ENCODE measurements at places on chromosomes 11 and 22.
A peak's percentile ranks its signal among the peaks of the same experiment; 100 is the strongest.

DNA sequence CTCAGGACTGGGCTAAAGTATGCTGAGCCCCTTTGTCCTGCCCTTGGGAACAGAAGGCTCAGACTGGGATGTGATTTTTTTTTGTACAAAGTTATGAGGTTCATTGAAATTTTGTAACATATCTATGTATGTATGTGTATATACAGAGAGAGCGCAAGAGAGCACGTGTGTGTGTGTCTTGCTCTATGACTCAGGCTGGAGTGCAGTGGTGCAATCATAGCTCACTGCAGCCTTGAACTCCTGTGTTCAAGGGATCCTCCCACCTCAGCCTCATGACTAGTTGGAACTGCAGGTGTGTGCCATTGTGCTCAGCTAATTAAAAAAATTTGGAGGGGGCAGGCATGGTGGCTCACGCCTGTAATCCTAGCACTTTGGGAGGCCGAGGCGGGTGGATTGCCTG, 5.7 kb downstream of the TMEM25 start:
- DNase-seq, result no peak

- DNase-seq, result no peak
These were observed 31.1 kb downstream of the OR6Q1 start for GRCh38 chr11:58061813-58062212.

- no peak for DNase-seq
These were observed 120.5 kb downstream of the CACNA1I start for GRCh38 chr22:39690881-39691605.

- DNase-seq, result no peak
These were observed 741 bp downstream of the PHRF1 start for GRCh38 chr11:576811-577610.

DNA sequence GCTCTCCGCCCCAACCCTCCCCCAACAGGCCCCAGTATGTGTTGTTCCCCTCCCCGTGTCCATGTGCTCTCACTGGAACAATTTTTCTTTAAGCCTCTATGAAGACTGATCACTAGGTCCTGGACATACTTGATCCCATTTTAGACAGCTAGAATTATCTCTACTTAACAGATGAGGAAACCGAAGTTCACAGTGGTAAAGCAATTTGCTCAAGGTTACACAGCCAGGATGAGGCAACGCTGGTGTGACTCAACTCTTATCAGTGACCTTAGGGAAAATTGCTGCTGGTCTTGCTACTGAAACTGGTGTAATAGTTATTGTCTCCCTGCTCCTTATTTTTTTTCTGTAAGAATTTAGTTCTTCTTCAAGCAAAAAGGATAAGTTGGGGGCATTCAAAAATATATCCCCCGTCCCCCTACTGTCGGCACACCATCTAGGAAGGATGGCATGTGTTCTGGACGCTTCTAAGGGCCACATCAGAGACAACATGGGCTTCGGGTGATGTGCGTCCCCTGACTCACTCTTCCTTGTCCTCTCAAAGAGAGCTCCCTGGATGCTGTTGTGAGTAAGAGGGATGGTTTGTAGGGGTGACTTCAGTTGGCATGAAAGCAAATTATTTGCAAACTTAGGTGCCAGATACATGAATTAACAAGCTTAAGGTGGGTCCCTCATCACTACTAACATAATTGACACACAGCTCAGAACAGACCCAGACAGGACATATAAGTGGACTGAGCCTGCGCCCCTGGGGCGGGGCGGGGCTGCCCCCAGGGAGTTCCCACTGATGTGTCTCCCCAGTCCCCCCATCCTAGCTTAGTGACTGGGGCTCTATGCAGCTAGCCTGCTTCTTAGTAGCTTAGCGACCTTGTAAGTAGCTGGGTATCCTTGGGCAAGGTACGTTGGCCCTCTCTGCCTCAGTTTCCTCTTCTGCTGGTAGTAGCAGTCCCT, 23.6 kb upstream of the ALX4 start:
- no peak for DNase-seq

- DNase-seq, result peak; percentile 67
These were observed 6.7 kb upstream of the GDPD5 start for GRCh38 chr11:75532200-75533048.

DNA sequence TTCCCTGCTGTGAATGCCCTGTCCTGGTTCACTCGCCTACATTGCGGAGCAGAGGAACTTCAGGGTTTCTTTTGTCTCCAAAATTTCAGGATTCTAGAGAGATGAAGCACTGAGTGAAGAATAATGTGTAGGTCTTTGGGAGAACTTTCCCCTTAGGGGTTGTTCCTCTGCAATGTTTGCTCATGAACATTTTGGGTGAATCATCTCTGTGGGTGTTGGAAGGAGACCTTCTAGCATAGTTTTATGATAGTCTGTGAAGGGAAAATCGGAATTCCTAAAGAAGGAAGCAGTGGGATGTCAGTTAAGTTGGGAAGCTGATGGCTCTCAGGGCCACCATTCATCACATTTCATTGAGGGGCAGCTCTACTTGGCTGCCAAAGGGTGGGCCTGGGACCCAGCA, 64.8 kb downstream of the MIAT start:
- no peak for DNase-seq

DNA sequence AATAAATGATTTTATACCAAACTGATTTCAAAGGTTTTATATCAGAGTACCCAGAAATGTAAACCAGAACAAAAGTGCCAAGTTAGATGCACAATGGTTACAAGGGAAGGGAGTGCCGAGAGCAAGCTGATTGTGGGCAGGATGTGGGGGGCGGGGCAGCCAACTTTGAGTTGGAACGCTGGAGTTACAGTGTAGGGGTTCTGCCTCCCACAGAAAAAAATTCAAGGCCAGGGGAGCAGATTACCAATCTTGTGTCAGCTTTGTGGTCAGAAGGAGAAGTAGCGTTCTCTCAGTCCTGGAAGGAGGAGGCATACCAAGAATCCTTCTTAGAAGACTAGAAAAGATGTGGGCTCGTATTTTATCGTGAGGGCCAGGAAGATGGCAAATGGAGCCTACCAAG, 15.9 kb upstream of the POU2AF2 start:
- no peak for DNase-seq

GRCh38 chr11:104694259-104695064, 203.8 kb downstream of the CASP12 start:
- DNase-seq, result no peak

DNA sequence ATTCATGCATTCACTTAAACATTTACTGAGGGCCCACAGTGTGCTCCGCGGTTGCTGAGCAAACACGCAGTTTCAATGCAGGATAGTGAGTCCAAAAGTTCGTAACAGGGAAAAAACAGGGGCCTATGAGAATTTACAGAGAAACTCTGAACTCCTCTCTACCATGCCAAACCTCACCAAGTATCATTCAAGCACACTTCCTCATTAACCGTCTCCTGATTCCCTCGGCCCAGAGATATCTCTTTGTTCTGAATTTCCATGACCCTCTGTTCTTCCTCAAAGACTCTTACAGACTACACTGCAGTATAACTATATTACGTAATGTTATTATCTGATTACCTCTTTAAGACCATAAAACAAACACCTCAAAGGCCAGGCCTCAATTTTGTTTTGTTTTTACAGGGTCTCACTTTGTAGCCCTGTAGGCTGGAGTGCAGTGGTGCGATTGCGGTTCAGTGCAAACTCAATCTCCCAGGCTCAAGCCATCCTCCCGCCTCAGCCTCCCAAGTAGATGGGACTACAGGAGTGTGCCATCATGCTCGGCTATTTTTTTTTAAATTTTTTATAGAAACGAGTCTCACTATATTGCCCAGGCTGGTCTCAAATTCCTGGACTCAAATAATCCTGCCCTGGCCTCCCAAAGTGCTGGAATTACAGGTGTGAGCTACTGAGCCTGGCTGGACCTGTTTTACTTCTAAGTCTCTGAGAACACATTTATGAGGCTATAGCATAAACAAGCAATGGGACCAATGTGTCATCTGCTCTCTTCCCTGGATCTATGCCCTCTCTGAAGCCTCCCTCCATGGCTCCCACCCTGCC, 3.6 kb downstream of the HPS4 start:
- DNase-seq, result no peak

DNA sequence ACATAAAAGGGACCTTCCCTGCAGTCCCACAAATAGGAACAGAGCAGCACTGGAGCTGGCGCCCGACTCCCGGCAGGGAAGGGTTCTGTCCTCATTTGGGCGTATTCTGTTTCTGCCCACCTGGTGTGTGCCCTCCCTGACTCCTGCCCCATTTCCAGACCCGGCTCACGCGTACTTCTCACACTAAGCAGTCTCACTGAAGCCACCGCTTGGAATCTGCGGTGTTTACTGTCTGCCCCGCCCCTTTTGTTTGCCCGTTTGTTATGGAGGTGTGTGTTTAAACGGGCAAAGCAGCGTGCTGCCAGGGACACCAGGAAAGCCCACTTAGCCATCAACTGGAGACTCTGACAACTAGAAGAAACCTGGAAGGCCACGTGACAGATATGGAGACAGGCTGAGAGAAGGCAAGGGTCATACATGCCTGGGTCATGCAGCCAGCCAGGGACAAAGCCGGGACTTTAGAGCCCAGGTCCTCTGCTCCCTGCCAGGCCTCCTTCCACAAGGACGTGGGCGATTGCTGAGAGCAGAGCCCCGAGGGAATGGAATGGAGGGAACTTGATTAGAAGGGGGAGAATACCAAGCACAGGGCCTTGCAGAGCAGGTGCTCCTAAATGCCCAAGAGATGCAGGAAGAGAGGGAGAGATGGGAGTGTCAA, 8.7 kb upstream of the EFCAB6 start:
- DNase-seq, result no peak

DNA sequence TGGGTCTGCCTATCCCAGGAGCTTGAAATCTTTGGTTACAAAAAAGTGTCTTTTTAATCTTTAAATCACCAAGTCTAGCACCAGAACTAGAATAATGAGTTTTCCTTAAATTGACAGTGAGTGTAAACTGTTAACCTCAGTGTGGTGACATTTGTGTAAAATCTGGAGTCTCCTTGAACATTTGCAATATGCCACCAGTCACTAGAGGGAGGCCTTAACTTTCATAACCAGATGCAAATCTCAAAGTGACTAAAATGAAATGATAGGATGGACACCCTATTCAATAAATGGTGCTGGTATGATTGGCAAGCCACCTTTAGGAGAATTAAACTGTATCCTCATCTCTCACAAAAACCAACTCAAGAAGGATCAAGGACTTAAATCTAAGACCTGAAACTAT, 8.3 kb upstream of the SCGB1D2 start:
- DNase-seq, result no peak

DNA sequence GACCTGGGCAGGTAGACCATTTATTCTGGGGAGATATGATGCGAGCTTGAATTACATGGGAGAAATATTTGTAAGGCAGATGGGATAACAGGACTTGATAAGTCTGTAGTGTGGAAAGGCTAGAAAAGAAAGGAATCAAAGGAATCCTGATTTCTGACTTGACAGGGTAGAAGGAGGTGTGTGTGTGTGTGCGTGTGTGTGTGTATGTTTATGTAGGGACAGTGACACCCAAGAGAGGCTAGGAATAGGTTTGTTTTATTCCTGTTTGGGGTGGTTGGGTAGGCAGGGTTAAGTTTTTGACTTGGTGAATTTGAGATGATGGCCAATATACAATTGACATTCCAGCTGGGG, 390 bp upstream of the HTATIP2 start:
- DNase-seq, result no peak

- DNase-seq, result no peak
These were observed 91.6 kb upstream of the PARVA start for GRCh38 chr11:12285811-12286222.

DNA sequence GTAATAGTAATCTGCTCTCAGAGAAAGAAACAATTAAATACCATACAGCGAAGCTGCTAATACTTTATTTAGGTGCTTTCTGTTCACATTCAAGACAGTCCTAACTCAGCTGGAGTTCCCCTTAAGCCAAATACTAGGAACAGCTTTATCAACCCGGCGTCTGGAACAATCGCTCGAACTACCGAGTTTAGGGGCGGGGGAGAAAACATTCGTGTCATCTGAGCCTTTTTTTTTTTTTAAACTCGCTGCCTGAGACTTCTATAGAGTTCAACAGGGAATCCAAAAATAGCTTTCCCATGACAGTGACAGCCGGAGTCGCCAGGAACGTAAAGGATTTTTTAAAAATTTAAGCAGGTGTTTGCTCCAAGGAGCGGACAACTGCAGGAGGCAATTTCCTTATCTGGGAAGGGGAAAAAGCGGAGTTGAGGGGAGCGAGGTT, 852 bp downstream of the TRAF6 start:
- DNase-seq, result no peak

- DNase-seq, result no peak
These were observed 27.3 kb upstream of the WNT7B start for GRCh38 chr22:46004105-46004866.

Data from HuH-7.5 (cell line).